ENCODE measurements at places on chromosomes 6 and 20. TPM values are rescaled to one million over a fixed set of nuclear protein-coding genes. Genes with fewer than 3 reads are reported as not detected.

Gene PDYN
- total RNA-seq: not detected

Gene BPIFB2
- not detected for total RNA-seq

Gene OOEP
- not detected for total RNA-seq

Gene ADAM33
- total RNA-seq: 3.5 TPM

Gene LY6G6F
- total RNA-seq: not detected

Gene OSTM1
- total RNA-seq: 54.6 TPM

Gene ABHD16A
- 26.1 TPM for total RNA-seq

Gene CYB5R4
- 20.3 TPM for total RNA-seq

Gene C6orf52
- not detected for total RNA-seq

Gene ELOVL2
- total RNA-seq: 2.0 TPM

Gene TCP11
- not detected for total RNA-seq

Gene PKHD1
- not detected for total RNA-seq

Gene RSPH9
- total RNA-seq: 0.16 TPM

Gene HTR1E
- not detected for total RNA-seq
